ENCODE measurements at places on chromosomes 12 and 14. TPM values are rescaled to one million over a fixed set of nuclear protein-coding genes. Genes with fewer than 3 reads are reported as not detected.

GRCh38 chr12:8734873-8735381, 37.1 kb downstream of the RIMKLB start:
- peak; percentile 19 for DNase-seq

- DNase-seq: no peak
Measured at GRCh38 chr14:75363130-75363529, 64.7 kb upstream of the JDP2 start.

Gene OR11H12
- total RNA-seq: not detected

Gene PTCSC3
- total RNA-seq: not detected

DNA sequence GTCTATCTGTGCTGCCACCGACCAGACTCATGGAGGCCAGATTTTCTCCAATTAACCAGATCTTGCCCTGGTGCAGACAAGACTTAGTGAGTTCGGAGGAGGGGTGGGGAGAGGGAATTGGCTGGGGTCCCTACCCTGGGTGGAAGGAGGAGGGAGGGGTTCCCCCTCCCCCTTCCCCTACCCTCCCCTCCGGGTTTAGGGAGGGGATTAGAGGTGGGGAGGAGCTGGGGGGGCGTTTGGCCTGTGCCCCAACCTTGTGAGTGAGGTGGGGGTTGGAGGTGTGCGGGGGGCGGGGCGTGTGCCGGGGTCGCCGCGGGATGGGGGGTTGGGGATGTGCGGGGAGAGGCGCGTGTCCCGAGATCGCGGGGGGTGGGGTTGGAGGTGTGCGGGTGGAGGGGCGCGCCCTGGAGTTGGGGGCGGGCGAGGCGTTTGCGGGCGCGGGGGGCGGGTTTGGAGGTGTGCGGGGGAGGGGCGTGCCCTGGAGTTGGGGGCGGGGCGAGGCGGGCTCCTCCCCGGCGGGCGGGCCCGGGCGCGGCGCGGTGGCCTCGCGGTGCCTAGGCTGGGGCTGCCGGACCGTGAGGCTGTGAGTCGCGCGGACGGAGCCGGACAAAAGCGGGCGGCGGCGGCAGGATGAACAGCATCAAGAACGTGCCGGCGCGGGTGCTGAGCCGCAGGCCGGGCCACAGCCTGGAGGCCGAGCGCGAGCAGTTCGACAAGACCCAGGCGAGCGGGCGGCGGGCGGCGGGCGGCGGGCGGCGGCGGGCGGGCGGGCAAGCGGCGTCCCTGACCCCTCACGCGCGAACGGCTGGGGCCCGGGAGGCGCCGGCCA, at the start of gene HIP1R:
Gene HIP1R, plus strand, starts transcription at position 537 of the 829 bp plus-strand sequence. Its CDS starts 94 bp downstream, at position 631.
- no peak for DNase-seq

DNA sequence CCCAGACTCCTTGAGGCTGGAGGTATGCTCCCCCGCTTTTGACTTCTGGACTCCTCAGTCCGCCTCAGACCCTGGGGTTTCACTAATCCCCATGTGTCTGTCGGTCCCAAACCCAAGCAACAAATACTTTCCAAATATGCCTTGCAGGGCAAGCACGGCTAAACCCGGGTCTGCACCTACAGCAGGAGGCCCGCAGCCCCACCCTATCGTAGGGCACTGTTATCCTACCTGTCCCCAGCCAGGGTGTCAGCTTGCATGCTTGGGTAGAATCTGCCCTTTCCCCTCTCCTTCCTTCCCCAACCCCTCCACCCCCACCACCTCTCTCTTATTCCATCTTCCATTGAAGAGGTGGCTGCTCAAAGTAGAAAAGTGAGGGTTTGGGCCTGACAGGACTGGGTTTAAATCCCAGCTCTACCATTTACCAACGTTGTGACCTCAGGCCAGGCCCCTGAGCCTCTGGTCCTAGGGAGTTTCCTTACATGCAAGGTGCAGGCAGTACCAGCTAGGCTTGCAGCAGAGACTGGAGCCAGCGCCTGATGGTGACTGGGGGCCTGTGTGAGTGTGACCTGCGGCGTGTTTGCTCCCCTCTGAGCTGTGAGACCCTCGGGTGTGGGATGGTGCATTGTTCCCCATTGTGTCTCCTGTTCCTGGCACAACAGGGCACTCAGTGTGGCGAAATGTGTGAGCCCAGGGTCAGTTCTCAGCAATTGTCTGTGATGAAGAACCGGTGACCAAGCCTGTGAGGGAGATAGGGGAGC, 11.2 kb upstream of the EML1 start:
- DNase-seq: no peak

- no peak for DNase-seq
Measured at GRCh38 chr14:88505621-88506020, 49.2 kb downstream of the PTPN21 start.

Gene TMCC3
- 0.36 TPM for total RNA-seq

- DNase-seq: no peak
Measured at GRCh38 chr14:85974602-85975001, 444.7 kb downstream of the FLRT2 start.

GRCh38 chr12:26987634-26988424, 26.4 kb downstream of the TM7SF3 start:
- DNase-seq: peak; percentile 17

- peak; percentile 20 for DNase-seq
Measured at GRCh38 chr12:91127306-91127705, 16.0 kb upstream of the LUM start.

Gene AMDHD1
- total RNA-seq: under 0.01 TPM

DNA sequence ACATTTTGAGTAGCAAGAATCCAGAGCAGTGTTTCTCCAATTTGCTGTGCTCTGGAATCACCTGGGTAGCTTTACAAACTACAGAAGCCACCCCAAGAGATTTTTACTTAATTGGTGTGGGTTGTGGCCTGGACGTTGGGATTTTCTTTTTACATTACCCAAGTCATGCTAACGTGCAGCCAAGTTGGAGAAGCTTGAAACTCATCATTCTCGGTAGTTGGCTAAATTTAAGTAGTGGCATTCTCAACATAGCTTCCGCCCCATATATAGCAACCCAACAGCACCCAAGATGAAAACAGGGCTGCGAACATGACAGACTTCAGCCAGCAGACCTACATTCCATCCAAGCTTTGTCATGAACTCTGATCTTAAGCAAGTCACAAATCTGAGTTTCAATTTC, 25.0 kb downstream of the DAD1 start:
- no peak for DNase-seq

Gene SMARCD1
- total RNA-seq: 28.1 TPM

DNA sequence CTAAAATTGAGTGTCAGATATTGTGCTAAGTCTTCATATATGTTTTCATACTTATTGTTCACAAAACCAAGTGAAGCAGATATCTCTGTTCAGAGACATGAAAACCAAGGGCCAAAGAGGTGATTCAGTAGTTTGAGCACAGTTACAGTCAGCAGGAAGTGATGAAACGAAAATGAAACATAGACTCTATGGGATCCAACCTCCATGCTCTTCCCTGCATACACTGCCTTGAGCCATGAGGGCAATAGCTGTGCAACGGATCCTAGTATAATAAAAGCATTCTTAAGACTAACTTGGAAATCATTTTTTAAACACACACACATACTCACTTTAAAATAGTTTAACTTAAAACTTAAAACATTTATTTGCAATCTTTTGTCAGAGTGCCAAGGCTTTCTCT, 27.9 kb downstream of the ESR2 start:
- peak; percentile 77 for DNase-seq

DNA sequence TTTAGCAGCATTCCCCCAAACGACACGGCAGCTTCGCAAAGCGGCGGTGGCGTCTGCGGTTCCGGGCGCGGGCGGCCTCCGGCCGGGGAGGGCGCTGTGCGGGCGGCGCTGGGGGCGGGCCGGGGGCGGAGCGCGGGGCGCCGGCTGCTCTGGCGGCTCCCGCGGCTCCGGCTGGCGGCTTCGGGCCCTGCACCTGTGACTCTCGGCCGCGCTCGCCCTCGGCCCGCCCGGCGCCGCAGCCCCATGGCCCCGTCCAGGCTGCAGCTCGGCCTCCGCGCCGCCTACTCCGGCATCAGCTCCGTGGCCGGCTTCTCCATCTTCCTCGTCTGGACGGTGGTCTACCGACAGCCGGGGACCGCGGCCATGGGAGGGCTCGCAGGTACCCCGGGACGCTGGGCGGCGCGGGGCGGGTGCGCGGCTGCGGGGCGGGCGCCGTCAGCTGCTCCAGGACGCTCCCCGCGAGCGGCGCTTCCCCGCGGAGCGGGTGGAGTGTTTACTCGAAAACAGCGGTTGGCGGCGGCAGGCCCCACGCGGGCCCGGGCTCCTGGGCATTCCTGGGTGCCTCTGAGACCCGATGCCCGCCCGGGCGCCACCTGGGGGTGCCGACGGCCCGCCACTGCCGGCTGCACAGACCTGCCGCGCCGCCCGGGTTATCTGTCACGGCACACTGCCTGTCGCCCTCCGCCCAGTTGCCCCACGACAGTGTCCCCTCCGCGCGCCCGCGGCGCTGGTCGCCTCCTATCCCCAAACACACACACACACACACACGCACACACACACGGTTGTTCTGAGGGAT, at the start of gene SLC48A1:
Gene SLC48A1, plus strand, starts transcription at position 177 of the 796 bp plus-strand sequence. Its CDS starts 67 bp downstream, at position 244.
- DNase-seq: peak; percentile 46

Gene RIMBP2
- not detected for total RNA-seq

Gene GALNT8
- not detected for total RNA-seq

Gene TAS2R30
- 7.2 TPM for total RNA-seq

- no peak for DNase-seq
Measured at GRCh38 chr12:69014047-69014446, 81.1 kb upstream of the CPM start.

GRCh38 chr14:42140831-42141279, 534.2 kb downstream of the LRFN5 start:
- DNase-seq: peak; percentile 90

Gene CLEC4D
- not detected for total RNA-seq

DNA sequence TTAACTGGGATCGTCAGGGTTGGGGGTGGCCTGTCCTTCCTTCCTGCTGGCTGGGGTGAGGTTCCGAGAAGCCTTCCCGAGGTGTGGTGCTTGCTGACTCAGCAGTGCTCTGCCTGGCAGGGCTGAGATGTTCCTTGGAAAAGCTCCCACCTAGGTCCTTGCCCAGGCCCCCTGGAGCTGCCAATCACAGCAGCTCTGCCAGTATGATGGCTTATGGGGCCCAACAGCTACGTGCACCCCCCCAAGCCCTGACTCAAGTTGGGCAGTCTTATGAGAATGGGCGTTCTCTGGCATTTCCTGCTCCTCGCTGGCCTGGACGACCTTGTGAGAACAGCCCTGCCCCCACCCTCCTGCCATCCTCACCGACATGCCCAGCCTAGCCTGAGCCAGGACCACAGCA, 292.2 kb upstream of the CRY1 start:
- DNase-seq: no peak

- DNase-seq: no peak
Measured at GRCh38 chr14:90805662-90806540, 10.3 kb downstream of the TTC7B start.

Gene FAIM2
- total RNA-seq: 0.83 TPM

Gene DYRK4
- total RNA-seq: 44.6 TPM

DNA sequence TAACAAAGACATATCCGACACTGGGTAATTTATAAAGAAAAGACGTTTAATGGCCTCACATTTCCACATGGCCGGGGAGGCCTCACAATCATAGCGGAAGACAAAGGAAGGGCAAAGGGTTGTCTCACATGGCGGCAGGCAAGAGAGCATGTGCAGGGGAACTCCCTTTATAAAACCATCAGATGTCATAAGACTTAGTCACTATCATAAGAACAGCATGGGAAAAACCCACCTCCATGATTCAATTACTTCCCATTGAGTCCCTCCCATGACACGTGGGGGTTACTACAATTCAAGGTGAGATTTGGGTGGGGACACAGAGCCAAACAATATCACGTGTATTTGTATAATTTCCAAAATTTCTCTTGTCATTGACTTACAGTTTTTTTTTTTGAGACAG, 5.5 kb upstream of the LMNTD1 start:
- DNase-seq: peak; percentile 51

GRCh38 chr12:26711072-26711471, 121.9 kb downstream of the ITPR2 start:
- DNase-seq: no peak

- no peak for DNase-seq
Measured at GRCh38 chr14:55212634-55213033, 21.2 kb upstream of the DLGAP5 start.

GRCh38 chr14:104917993-104918392, 6.7 kb upstream of the PLD4 start:
- DNase-seq: no peak

- peak; percentile 12 for DNase-seq
Measured at GRCh38 chr12:108495054-108495453, 20.0 kb upstream of the FICD start.

Gene NOVA1
- total RNA-seq: 0.90 TPM

DNA sequence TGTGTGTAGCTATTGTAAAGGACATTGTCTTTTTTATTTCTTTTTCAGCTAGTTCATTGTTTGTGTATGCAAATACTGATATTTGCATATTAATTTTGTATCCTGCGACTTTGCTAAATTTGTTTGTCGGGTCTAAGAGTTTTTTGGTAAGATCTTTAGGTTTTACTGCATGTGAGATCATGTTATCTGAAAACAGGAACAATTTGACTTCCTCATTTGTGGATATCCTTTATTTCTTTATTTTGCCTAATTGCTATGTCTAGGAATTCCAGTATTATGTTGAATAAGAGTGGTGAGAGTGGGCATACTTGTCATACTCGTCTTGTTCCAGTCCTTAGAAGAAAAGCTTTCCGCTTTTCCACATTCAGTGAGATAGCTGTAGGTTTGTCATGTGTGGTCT, 28.8 kb downstream of the SIX4 start:
- no peak for DNase-seq

DNA sequence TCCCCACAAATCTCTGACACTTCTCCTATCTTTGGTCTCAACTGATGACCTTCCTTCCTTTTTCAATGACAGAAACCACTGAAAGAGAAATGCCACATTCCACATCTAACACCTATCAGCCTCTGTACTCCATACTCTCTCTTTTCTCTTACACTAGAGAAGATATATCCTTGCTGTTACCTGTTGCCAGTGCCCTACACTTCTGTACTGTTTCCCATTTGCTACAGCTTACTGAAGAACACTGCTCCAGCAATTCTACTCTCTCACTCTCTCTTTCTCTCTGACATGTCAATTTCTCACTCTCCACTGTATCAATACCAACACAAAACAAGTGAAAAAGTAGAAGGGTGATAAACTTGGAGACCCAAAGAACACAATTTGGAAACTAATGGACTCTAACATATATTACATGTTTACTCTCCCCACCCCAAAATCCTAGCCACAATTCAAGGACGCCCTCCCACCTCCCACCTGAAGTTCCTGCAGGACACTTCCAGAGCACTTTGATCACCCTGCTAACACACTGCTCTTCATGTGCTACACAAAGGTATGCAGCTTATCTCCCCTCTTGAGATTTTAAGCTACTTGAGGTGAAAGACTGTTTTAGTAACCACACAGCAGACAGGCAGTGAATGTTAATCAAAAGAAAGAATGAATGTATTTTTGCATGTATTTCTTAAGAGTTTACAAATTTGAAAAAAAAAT, 95.0 kb downstream of the MED13L start:
- DNase-seq: no peak

DNA sequence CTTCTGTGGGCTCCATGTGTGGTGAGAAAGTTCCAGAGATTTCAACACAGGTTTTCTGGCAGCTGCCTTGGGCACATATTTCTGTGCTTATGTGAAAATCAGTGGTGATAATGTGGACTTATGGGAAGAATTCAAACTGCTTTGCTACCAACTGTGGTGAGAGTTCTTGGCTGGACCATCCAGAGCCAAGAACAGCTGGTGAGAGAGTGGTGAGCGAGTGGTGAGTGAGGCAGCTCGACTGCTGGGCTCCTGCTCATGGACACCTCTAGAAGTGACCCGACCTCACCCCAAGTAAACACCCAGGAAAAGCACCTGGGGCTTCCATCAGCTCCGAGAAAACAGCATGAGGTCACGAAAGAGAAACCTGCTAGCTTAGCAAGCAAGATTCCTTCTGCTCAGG, 106.4 kb downstream of the PIWIL1 start:
- no peak for DNase-seq
